ENCODE measurements at places on chromosomes 12 and 14.
A peak's percentile ranks its signal among the peaks of the same experiment; 100 is the strongest.

- no peak for DNase-seq
Measured at GRCh38 chr14:38248321-38249028, 7.4 kb downstream of the CLEC14A start.

GRCh38 chr12:47687636-47688035 is 18.2 kb downstream of the RPAP3 start:
- no peak for DNase-seq

GRCh38 chr12:54658306-54659264 is 10.4 kb upstream of the DCD start:
- peak; percentile 10 for DNase-seq

GRCh38 chr12:107895966-107896365 is 121.5 kb downstream of the ASCL4 start:
- no peak for DNase-seq

DNA sequence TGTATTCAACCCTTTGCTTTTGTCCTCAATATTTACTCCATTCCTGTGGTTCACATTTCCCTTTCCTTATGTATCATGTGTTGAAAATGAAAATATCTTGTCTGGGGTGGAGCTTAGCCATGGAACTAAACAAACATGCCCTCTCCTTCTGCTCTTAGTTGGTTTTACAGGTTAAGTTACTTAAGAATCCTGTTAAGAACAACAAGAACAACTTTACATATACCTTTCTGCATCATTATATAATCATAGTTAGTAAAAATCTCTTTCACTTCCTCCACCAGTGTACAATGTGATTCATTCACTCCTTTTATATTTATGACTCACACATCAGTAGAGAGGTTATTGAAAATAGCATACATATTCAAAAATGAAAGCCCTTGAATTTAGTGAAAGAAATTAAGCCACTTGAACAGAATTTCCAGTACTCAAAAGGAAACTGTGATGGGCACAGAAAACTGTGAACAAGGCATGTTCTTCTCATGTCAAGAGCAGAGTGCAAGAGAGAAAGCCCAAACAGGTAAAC is 307.7 kb downstream of the CCDC91 start:
- DNase-seq, result no peak

DNA sequence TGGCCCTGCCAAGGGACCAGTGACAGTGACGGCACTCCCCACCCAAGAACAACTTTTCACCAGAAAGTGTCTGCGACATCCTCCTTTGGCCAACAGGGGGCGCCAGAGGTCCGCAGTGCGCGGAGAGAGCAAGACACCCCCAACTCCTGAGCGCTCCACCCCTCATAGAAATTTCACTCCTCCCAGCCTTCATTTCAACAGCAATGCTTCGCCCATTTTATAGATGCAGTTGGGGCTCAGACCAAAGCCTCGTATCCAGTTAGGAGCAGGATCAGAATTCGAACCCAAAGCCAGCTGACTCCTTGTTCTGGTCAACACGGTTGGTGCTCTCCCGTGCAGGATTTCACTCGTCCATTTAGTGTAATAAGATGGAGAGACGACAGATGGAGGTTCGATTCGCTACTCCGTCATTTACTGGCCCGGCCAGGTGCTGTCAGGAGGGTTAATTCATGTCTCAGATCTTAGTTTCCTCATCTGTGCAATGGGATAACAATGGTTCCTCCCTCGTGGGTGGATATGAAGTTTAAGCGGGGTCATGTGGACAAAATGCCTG is 2.4 kb upstream of the POP5 start:
- peak; percentile 75 for DNase-seq

DNA sequence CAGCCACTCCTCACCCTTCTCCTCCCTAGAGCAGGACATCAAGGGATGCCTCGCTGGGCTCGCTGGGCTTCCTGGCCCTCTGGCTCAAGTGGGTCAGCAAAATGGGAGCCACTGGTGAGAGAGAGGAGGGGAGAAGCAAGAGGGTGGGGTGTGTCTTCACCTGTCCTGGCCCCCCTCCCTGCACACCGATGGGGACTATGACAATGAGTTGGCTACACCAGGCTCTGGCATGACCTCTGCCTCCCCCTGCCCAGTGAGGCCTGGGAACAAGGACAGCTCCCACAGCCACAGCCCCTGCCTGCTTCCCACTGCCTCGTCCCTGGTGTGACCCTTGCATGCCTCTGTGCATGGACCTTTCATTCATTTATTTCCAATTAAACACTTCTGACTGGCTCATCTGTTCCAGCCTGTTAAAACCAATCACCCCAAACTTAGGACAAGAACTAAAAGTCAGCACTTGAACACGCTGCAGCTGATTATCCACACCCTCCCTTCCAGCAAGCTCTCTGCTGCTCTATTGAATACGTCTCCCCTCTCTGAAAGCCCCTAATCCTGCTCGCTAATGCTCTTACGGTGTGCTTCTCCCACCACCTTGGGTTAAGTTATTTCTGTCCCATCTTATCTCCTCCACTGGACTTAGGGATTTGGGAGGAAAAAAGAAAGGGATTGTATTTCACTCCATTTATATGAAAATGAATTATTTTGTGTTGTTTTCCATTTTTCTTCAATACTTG is 5.8 kb upstream of the PPP2R5C start:
- DNase-seq, result no peak

- no peak for DNase-seq
Measured at GRCh38 chr12:112961536-112961935, 16.8 kb upstream of the OAS2 start.

DNA sequence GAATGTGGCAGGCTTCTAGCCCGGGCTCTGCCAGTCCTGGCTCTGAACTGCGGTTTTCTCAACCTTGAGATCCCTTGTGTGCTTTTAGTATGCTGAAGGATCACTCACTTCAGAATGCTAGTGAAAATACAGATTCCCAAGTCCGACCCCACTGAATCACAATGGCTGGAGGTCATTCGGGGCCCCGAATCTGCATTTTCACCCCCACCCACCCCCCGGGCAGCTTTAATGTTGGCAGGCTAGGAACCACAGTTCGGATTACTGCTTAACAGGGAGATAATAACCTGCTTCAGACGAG is 573 bp upstream of the SUSD6 start:
- DNase-seq, result no peak

DNA sequence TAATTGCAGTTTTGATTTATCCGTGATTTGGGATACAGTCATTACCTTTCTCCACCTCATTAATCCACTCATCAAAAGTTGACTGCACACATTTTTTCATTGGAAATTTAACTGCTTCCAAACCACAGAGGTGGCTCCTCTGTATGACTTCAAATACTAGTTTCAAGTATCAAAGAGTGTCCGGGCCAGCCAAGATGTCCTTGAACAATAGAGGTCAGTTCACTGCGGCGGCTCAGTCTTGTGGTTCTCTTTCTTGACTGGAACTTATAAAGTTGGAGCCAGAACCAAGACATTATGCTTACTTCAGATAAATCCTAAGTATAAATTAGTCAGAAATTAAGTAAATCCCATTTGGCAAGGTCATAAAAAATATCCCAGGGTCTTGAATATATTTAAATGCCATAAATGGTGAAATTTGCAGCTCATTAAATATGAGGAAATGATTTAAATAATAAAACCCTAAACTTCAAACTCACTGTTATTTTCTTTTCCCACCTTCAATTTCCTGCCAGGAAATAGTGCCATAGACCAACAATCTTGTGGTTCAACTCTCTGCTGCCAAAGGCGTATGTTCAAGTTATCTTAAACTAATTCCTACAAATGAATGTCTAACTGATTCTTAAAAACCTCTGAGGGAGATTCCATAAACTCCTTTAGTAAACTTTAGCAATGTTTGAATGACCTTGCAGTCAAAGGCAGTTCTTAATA is 360.8 kb downstream of the AEBP2 start:
- DNase-seq, result no peak

GRCh38 chr14:22811722-22812121 is 3.5 kb downstream of the SLC7A7 start:
- DNase-seq, result no peak

DNA sequence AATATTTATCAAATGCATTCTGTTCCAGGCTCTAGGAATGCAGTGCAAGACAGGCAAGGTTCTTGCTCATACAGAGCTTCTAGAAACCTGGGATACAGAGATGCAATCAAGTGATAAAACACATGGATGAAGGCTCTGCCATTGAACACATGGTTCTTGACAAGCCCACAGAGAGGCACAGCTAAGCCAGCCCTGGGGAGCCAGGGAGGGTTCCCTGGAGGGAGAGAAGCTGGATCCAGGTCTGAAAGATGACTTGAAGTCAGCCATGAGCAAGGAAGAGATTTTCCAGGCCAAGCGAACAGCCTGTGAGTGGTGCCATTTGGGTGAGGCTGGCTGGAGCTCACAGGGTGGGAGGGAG is 66.2 kb downstream of the IRF2BPL start:
- no peak for DNase-seq

DNA sequence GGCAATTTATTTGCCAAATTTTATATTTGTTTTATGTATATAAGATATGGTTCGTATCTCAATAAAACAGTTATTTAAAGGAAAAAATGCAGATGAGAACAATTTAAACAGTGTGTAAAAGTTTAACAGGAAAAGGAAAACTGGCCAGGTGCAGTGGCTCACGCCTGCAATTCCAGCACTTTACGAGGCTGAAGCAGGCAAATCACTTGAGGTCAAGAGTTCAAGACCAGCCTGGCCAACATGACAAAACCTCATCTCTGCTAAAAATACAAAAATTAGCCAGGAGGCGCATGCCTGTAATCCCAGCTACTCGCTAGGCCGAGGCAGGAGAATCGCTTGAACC is 22.3 kb downstream of the G2E3 start:
- no peak for DNase-seq

GRCh38 chr14:88005978-88006851 is 1.3 kb downstream of the GPR65 start:
- no peak for DNase-seq

DNA sequence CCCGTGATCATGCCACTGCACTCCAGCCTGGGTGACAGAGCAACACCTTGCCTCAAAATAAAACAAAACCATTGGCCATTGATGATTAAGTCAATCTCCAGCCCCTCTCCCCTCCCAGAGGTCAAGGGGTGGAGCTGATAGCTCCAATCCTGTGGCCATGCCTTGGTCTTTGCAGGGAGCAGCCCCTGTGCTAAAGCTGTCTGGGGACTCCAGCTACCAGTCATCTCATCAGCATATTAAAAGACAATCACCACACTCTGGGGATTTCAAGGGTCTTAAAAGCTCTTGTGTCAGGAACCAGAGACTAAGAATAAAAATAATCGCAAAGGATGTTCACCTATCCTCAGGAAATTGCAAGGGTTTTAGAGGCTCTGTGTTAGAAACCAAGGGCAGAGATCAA is 30.6 kb downstream of the HCAR2 start:
- no peak for DNase-seq

DNA sequence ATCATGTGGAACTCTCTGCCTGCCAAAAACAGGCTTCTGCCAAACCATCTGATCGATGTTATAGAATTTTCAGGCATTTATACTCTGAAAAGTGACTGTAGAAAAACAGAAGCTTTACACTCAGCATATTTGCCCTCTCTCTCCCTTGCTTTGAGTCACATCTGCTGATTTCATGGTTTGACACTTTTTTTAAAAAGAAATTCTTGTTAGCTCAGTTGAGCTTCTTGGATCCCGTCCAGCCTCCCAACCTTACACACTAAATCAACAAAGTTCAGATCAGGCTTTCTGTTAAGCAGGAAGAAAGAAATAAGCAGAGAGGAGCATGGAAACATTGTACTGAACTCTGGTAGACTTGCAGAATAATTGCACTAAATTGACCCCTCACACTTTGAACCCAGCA is 193.6 kb upstream of the SEL1L start:
- no peak for DNase-seq

GRCh38 chr12:62328296-62328921 is 68.2 kb downstream of the USP15 start:
- no peak for DNase-seq

DNA sequence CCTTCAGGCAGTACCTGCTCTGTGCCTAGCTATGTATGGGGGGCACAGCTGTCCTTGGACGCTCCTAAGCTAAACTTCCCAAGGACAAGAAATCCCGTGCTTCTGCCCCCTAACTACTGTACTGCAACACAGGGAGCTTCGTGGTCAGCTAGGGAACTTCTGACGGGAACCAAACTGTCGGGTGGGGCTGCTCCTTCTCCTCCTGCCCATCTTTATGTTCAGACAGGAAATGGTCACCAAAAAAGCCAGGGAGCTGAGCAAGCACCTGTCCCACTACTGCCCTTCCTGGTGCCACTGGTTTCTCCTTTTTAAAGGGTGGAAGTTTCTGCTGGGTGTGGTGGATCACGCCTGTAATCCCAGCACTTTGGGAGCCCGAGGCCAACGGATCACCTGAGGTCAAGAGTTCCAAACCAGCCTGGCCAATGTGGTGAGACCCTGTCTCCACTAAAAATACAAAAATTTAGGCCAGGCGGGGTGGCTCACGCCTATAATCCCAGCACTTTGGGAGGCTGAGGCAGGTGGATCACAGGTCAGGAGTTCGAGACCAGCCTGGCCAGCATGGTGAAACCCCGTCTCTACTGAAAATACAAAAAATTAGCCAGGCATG is 26.6 kb downstream of the PXN start:
- no peak for DNase-seq

DNA sequence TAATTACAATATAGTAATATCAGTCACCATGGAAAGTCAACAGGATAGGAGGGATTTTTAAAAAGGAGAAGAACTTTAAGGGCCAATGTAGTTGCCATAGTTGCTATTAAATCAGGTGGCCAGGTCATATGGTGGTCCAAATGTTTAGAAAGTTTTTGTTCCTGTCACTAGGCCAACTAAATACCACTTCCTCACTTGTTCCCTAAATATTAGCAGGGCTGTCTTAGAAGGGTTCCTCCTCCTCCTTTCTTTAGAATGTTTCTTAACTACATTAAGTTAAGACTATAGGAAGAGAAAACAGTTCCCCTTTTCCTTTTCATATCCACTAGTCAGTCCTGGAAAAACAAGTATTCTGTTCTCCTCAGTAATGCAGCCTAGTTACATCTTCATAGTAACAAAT is 50.3 kb downstream of the MON2 start:
- DNase-seq, result no peak

DNA sequence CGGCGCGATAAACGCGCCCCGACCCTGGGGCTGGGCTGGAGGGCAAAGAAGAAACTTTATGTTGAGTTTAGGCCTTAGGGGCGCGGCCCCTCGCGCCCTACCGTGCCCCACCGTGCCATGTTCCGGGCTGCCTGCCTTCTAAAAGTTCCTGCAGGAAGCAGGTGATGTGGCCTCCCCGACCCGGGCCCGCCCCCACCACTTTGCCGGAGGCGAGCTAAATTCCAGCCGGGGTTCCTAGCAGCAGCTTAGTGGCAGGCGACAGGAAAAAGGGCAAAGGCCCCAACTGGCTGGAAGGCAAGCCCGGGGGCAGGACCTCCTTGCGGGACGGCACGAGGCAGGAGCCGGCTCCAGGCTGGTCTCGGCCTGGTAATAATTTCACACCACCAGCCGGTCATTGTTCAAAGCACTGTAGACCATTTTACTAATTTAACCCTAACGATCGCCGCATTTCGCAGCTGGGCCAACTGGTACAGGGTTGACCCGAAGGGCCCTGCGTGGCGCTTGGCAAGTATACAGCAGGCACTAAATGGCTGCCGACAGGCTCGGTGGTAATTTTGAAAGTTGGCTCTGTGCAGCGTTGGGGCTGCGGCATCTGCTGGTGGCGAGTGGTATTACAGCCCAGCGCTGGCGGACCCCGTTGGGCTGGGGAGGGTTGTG is 895 bp upstream of the CCDC88C start:
- no peak for DNase-seq

GRCh38 chr12:19850346-19851065 is 411.2 kb downstream of the AEBP2 start:
- no peak for DNase-seq

GRCh38 chr12:15682826-15683225 is 106.4 kb downstream of the EPS8 start:
- DNase-seq, result no peak

Data from stimulated activated CD4-positive, alpha-beta T cell treated with anti-CD3 and anti-CD28 coated beads, Interleukin-1b, Interleukin-23, amount 100 ng/mL, for 24 hours (primary cell).